ENCODE measurements at places on chromosomes 1 and 21.
A peak's percentile ranks its signal among the peaks of the same experiment; 100 is the strongest.

DNA sequence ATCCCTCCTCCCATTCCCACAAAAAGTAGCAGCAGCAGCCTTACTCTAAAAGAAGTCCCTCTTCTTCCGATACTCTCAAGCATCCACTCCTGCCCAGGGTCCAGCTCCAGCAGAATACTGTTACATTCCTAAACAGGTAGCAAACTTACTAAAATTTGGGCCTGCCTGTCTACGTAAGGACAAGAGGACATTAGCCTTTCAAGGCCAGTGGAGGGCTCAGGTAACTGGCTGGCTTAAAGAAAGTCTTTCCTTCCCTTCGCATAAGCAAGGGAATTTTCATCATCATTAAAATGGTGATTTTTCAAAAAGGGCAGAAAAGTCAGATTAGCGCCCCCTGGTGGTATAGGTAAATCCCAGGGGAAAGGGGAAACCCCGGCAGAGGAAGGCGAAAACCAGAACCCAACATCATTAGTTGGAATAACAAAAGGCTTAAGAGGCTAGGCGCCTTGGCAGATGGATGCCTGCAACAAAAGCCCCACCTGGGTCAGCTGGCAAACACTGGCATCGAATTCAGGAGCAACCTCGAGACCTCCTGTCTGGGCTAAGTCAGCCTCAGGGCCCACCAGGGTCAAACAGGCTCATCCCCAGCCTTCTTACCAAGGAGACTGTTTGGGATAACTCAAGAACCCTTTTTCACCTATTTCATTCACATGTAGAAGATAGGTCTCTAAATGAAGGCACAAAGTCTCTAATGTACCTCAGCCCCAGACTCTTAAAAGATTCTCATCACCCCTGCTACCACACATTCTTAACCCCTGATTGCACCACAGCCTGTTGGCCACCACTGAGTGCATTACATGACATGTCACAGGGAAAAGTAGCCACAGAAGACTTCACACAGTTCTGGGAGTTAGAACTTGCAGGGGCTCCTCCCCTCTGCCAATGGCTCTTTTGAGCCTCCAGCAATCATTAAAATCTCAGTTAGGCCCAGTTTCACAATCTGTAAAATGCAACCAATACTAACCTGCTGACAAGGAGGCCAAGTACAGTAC, 36.7 kb downstream of the ERI3 start:
- peak; percentile 51 for DNase-seq

GRCh38 chr1:11854519-11854918, 4.2 kb downstream of the NPPB start:
- no peak for DNase-seq

GRCh38 chr1:39957299-39958015, 2.5 kb downstream of the MFSD2A start:
- no peak for DNase-seq

DNA sequence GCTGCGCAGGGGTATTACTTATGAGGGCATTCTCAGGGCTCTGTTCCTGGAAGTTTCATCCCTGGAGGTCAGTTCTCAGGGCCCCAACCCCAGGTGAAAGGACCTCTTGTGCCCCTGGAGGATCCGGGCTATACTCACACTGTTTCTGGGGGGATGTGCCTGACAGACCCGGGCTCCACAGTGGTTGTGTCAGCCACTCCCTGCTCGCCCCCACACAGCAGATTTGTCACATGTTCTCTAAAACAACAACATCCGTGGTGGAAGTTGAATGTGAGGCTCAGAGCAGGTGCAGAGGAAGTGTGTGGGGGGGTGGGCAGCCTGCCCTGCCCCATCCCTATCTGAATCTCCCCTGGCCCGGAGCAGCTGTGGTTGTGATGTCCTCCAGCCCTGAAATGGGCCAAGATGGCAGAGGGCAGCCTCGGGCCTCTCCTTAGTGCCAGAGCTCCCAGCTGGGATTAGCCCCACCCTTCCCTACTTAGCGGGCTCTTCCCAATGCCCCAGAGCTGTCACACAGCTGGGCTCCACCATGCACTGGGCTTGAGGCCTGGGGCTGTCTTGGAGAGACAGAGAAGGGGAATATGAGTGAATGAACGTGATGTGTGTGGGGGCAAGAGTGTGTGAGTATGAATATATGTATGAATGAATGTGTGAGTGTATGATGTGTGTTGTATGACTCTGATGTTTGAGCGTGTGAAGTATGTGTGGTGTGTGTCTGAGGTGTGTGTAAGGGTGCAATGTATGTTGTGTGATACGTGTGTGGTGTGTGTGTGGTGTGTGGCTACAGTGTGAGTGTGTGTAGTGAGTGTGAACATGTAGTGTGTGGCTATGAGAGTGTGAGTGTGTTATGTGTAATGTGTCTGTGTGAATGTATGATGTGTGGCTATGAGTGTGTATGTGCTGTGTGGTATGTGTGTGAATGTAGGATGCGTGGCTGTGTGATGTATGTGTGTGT, 1.5 kb upstream of the FCMR start:
- DNase-seq: peak; percentile 49

DNA sequence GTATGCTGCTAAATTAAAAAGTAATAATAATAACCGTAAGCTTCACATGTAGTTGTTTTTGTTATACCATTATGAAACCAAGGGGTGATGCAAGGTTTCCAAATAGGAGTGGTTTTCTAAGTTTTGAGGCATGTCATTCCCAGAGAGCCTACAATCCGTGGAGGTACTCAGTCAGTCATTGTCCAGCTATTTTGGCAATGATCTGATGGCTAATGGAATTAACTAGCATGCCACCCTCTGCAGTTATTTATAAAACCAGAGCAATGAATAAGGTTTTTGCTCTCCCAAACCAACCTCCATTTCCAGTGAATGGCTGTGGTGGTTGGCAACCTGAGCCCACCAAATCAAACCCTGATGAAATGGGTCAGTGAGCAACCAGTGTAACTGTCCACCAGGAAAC, 106.4 kb downstream of the TBX15 start:
- DNase-seq: no peak

- DNase-seq: no peak
Observed at GRCh38 chr1:235375919-235376605, 8.8 kb downstream of the TBCE start.

GRCh38 chr1:241499910-241500309, 19.6 kb downstream of the FH start:
- DNase-seq: no peak

DNA sequence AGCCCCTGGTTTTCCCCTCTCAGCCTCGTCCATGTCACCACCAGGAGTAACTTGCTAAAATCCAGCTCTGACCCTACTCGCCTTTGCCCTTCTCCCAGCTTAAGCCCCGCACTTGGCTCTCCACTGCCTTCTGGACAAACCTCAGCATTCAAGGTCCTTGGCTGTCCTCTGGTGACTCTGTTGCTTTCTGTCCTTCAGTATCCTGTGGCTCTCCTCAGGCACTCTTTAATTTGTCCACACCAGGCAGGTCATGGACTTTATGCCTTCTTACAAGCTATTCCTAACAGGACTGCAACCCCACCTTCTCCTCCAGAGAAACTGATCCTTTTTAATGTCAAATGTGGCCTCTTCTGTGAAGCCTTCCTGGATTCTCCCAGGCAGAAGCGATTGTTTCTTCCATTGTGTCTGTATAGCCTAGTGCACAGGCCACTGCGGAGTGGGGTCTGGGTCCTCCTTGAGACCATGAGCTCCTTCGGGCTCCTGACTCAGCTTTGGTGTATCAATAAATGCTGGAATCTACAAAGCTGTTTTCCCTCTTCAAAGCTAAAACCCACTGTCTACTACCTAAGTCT, 26.7 kb upstream of the CTPS1 start:
- no peak for DNase-seq

DNA sequence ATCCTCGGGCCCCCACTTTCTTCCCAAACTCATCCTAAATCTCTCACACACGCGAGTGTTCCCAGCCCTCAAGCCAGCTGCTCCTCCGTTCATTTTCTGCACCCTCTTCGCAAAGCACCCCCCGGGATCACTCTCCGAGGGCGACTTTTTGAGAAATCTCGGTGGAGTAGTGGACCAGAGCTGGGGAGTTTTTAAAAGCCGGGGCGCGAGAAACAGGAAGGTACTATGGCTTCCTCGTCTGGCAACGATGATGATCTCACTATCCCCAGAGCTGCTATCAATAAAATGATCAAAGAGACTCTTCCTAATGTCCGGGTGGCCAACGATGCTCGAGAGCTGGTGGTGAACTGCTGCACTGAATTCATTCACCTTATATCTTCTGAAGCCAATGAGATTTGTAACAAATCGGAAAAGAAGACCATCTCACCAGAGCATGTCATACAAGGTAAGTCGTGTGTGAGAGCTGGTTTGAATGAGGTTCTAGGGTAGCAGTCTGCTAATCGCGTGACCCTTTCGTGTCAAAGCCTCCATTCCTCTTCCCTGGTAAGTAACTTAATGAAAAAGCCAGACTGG, 800 bp downstream of the DR1 start:
- peak; percentile 6 for DNase-seq

GRCh38 chr1:231613419-231614349, 12.9 kb upstream of the DISC1 start:
- no peak for DNase-seq

DNA sequence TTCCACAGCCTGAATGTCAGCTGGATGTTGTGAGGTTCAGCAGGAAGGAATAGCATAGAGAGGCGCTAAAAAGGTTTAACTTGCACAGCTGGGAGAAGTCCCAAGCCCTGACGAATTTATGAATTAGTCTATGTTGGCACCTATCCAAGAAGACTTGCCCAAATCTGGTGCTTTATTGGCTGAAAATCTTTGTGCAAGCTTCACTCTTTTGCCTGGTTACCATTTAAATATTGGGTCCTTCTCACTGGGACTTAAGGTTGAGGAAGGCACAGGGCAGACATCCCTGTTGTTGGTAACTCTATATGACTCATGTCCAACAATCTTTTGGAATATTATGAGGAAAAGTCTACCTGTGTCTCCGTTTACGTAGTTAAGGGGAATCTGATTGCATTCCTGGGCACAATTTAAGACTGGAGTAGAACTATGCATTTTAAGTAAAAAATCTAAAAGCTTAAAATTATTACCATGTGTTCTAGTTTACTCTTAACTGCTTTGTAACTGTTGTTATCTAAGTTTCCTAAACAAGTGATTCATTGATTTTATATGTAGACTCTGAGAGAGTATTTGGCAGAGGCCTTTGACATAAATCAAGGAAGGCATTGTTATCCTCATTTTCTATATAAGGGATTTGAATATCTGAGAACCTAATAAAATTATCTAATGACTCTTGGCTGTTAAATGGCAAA, 181.7 kb upstream of the DPYD start:
- no peak for DNase-seq

- no peak for DNase-seq
Observed at GRCh38 chr1:31977385-31978131, 36.1 kb upstream of the KHDRBS1 start.

- no peak for DNase-seq
Observed at GRCh38 chr1:12057382-12057781, 5.7 kb upstream of the TNFRSF8 start.

DNA sequence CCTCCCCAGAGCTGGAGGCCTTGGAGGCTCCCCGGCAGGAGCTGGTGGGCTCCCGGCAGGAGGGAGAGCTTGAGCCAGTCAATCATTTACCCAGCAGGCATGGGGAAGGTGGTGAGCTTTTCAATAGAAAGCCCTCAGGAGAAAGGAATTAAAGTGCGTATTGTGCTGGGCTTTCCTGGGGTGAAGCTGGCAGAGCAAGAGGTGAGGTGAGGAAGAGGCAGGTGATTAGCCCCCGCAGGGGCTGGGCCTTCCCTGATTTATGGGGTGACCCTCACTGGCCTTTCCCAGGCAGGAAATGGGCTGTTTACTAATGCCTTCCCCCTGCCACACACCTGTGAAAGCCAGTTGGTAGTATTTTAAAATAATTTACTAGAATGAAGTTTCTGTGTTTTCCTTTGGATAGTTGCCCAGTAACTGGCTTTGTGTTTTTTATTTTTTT, 25.8 kb downstream of the CLDN14 start:
- no peak for DNase-seq

GRCh38 chr1:1087351-1088028, 13.4 kb upstream of the RNF223 start:
- DNase-seq: no peak

- no peak for DNase-seq
Observed at GRCh38 chr21:37435120-37435519, 68.5 kb downstream of the DYRK1A start.

DNA sequence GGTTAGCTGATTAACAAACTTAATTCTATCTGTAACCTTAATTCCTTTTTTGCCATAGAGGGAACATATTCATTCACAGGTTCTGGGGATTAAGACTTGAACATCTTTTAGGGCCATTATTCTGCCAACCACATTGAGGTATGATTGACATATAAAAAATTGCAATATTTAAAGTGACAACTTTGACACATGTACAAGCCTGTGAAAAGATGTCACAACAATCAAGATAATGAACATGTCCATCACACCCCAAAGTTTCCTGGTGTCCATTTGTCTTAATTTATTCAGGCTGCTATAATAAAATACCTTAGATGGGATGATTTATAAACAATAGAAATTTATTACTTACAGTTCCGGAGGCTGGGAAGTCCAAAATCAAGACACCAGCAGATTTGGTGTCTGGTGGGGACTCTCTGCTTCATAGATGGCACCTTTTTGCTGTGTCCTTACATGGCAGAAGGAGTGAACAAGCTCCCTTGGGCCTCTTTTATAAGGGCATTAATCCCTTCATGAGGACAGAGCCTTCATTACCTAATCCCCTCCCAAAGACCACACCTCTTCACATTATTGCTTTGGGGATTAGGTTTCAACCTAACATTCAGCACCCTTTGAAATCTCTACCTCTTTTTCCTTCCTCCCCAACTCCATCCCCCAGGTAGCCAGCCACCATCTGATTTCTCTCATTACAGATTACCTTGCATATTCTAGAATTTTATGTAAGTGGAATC, 33.0 kb upstream of the TP53BP2 start:
- DNase-seq: no peak

- DNase-seq: no peak
Observed at GRCh38 chr1:77484334-77484733, 198.1 kb downstream of the ZZZ3 start.

DNA sequence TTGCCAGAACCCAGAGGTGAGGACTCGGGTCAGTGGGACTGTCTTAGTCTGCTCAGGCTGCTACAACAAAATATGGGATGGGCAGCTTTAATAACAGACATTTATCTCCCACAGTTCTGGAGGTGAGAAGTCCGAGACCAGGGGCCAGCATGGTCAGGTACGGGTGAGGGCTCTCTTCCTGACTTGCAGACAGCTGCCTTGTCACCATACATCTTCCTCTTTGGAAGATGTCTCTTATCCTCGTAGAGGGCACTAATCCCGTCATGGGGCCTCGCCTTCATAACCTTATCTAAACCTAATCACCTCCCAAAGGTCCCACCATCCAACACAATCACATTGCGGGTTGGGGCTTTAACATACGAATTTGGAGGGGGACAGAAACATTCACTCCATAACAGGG, 51.9 kb downstream of the GLUL start:
- DNase-seq: no peak

Measured in GM12892 (cell line).